ENCODE measurements at places on chromosomes 3 and 15.

GRCh38 chr15:52103217-52104207, 9.1 kb downstream of the BCL2L10 start:
- DNase-seq, result peak; percentile 74

GRCh38 chr15:55909036-55909811, 84.2 kb downstream of the NEDD4 start:
- DNase-seq, result no peak

DNA sequence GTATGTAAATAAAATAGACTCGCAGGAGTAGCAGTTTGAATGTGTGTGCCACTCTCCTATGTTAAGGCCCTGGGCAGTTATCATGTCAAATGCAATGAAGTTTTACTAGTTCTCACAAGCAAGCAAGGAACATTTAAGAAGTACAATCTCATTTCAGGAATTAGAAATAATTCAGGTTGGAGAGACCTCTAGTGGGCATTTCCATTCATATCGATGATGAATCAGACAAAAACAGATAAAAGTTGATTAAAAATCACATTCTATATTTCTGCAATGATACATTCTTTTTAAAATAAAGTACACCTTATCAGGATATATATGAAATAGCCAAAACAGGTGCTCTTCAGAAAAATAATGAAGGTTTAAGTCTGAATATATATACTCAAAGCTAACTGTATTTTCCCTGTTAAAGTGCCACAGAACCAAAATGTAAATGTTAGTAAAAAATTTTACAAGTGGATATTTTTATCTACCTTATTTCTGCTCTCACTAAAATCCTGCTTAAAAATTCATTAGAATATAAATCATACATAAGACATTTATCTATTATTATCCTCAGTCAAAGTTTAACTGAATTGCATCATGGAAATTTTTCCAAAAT, 492.4 kb upstream of the FRG2C start:
- no peak for DNase-seq

- no peak for DNase-seq
Observed at GRCh38 chr3:70095260-70095659, 95.7 kb downstream of the SAMMSON start.

DNA sequence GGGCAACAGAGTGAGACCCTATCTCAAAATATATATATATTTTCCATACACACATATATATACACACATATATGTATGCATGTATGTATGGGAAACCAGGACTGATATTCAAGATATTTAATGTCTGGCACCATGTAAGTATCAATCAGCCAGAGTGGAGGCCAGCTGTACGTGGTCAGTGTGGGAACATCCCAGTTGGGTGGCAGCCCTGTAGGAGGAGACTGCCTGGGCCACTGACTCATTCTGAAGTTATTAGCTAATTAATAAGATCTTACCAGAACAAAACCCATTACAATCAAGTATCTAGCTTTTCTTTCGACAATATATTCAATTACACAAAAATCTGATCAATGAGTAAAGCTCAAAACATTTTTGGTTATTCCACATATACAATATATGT, 85.1 kb upstream of the OCA2 start:
- DNase-seq, result no peak

DNA sequence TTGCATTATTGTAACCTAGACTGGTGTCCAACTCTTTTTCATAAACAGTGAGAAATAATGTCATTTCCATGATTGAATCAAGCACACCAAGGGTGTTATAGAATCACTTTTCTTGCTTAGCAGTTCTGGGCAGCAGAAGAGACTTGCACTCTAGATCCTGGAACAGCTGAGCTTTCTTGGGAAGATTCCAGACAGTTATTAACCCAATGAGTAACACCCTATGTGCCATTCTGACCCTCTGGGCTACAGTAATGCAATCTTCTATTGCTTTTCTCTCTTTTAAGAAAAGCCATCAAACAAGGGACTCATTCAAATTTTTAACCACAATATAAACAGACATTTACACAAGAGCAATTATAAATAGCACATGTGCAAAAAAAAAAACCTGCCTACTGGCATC, 39.3 kb upstream of the USP3 start:
- no peak for DNase-seq

GRCh38 chr15:22973987-22974386, 6.2 kb downstream of the CYFIP1 start:
- DNase-seq, result no peak

GRCh38 chr15:56950979-56951378, 32.5 kb downstream of the TCF12 start:
- DNase-seq, result peak; percentile 35

GRCh38 chr3:169034401-169034800, 629.1 kb downstream of the MECOM start:
- no peak for DNase-seq

DNA sequence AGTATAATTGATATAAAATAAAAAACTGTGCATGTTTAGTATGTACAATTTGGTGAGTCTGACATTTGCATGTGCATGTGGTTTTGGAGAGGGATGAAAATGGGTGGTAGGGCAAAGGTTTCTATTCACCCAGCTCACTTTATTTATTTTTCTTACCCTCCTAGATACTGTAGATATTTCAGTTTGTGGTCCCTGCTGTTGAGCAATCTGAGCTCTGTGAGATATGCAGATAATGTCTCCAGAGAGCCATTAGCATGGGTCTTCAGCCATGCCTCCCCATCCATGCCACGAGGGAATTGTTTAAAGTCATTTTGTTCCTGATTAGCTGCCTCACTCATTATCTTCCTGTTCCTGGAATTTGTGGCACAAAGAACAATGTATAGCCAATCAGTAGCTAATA, 44.4 kb upstream of the B3GALNT1 start:
- DNase-seq, result no peak

GRCh38 chr3:100702980-100703345, 6.3 kb upstream of the TFG start:
- DNase-seq, result no peak

DNA sequence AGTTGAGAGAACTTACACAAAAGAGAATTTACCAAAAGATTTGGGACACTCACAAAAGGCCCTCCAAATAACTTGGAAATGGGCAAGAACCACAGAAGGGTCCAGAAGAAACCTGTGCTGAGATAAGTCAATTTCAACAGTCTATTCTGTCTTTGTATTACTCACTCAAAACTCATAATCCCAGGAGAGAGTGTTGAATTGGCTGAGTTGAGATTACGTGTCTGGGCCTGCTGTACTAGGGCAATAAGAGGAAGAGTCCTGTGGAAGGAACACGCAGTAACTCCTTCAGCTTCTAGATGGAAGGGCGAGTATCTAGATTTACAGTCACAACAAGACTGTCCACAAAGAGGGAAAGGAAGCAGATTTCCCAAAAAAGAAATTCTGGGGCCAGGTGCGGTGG, 42.5 kb upstream of the DYNC1LI1 start:
- no peak for DNase-seq

- no peak for DNase-seq
Observed at GRCh38 chr3:124707656-124708062, 22.6 kb upstream of the UMPS start.

GRCh38 chr3:47847260-47847659, 44.3 kb downstream of the DHX30 start:
- DNase-seq, result no peak

- DNase-seq, result no peak
Observed at GRCh38 chr3:52005571-52005986, 9.9 kb upstream of the RPL29 start.

- DNase-seq, result peak; percentile 7
Observed at GRCh38 chr3:55899887-55900286, 412.8 kb upstream of the WNT5A start.

GRCh38 chr15:51229907-51230330, 108.5 kb downstream of the CYP19A1 start:
- peak; percentile 35 for DNase-seq

DNA sequence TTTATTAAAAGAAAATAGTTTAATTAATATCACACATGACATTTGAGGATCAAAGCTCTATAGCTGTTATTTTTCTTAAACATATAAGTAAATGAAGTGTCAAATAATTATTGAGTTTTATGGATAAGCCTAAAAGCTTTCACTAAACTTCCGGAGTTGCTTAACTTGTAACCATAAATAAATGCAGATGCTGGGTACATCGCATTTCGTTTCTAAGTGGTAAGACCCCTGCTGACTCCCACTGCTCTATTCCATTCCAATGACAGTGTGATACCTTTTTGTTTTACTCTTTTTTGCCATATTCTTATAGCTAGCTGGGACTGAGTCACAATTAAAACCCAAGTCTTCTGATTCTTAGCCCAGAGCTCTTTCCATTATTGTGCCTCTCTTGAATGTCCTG, 411.1 kb downstream of the SOX2 start:
- no peak for DNase-seq

DNA sequence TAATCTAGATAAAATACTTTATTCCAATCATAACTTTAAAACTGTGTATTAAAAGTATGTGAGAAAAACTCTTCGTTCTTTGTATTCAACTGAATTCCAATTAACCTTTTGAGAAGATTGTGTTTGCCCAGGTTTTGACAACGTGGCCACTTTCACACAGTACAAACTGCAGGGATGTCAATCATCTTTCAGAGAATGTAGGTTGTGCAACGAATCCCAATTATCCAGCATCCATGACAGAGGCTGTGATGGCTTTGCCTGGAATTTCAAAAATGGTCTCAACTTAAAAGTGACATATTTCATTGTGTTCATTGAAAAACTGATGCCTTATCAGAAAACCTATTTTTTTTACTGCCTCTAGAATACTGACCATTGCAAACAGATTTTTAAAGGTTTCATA, 615.1 kb upstream of the KCNMB2 start:
- no peak for DNase-seq

DNA sequence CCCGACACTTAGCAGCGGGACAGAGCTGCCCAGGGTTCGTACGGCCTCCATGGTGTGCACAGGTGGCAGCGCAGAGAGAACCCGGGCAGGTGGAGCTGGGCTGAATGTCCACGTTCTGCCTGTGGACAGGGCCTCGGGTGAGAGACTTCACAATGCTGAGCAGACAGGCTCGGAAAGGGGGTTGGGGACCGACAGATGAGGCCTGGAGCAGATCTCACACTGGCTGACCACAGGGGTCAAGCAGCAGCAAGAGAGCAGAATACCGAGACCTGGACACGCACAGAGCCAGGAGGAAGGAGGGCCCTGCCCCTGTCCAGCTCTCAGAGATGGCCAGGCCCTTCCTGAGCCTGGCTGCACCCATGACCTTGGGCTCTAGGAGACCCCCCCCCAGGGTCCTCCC, 83.0 kb downstream of the VGLL4 start:
- DNase-seq, result no peak

GRCh38 chr3:105232553-105232952, 134.2 kb upstream of the ALCAM start:
- no peak for DNase-seq

- DNase-seq, result no peak
Observed at GRCh38 chr15:37652646-37653417, 281.6 kb upstream of the TMCO5A start.

DNA sequence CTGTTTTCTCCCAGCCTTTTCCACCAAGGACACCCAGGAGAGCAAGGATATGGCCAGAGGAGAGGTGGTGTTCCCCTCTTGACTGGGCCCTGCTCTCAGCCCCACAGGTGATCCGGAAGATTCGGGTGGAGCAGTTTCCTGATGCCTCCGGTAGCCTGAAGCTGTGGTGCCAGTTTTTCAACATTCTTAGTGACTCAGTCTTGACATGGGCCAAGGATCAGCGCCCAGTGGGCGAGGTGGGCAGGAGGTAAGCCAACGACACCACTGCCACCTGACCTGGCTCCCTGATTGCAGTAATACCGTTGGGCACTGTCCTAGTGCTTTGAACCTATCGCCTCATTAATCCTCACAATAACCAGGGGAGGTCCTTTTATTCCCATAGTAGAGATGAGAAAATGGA, 25.3 kb upstream of the SLC28A1 start:
- no peak for DNase-seq

- DNase-seq, result no peak
Observed at GRCh38 chr3:52352566-52352965, 36.4 kb downstream of the DNAH1 start.

DNA sequence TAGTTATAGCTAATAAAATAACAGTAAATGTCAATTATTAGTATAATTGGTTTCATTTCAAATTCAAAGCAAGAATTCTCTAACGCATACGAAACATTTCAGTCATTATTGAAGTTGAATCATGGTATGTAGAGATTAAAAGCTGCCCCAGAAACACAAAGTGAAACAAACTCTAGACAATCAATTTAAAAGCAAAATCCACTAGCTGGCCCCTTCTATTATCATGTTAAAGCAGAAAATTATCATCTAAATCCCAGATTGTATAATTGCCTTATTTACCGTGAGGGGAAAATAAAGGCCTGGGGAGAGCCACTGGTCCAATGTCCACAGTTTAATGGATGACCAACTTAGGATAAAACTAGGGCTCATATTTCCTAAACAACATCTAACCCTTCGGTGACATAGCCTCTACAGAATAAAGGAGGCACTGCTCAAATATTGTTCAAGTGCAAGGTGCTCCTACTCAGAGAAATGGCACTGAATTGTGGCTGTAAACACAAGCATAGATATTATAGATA, 110.9 kb upstream of the THRB start:
- DNase-seq, result no peak

GRCh38 chr3:42394579-42395288, 15.7 kb downstream of the LYZL4 start:
- DNase-seq, result no peak

DNA sequence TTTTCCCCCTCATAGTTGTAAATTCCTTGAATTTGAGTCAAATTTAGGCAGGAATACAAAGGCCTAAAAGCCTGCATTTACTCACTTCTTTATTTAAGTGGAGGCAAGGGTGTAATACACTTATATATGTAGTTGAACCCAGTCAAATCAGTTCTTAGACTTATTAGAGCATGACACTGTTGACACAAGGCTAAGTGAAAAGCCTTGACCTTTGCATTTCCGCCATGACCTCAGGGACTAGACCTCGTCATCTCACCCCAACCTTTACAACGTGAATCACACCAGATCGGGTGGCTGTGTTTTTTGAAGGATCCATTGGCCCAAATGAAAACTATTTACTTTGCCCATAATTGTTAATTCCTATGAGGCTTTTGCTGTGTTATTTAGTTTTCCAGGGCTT, 774.4 kb downstream of the ROBO1 start:
- DNase-seq, result no peak

- DNase-seq, result no peak
Observed at GRCh38 chr3:168112894-168113293, 17.2 kb upstream of the GOLIM4 start.

GRCh38 chr3:102081572-102082289, 232.4 kb downstream of the NFKBIZ start:
- no peak for DNase-seq

DNA sequence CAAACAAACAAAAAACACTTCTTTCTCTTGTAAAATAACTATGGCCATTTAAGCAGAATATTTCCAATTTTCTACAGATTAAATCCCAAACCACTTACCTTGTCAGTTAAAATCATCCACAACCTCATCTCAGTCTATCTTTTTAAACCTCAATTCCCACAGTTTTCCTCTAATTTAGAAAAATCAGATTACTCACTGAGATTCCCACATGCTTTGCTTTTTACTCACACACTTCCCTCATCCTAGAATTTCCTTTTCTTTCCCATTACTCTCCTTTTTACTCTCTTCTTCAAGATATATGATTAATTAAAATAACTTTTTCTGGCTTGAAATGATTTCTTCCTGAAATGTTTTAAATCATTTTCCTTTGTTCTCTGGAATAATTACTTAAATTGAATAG, 790.7 kb downstream of the ROBO1 start:
- no peak for DNase-seq
